ENCODE measurements at places on chromosomes 4 and X.

DNA sequence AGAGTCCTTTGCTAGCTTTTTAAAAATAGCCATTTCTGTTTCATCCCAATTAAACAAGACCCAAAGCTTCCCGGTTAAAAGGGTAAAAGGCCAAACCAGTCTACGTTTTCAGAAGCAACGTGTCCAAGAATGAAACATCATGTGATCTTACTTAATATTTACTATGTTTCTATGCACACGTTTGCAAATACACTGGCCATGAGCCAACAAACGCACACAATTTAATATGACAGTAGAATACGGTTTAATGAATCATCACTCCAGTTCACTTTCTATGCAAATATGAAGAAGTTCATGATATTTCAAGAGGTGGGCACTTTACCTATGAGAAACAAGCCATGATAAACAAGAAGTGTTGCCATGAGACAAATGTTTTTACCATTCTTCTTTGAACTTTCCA, 4.3 kb downstream of the NR0B1 start:
- DNase-seq: no peak

GRCh38 chrX:16754019-16754418, 32.2 kb upstream of the TXLNG start:
- no peak for DNase-seq

DNA sequence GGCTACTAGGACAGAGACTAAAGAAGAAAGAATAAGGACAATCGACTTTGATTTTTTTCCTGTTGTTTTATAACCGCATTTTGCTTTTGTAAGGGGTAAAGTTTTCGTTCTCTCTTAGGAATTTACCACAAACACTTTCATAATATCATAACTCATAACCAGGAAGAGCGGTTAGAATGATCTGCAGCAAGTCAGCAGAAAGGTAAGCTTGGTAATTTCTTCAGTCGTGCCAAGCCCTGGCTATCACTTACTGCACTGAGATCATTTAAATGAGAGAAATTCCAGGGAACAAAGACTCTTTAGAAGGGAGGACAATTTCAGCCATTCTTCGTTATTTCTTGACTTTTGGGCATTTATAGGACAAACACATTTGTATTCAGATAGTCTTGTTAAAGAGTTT, 258.1 kb downstream of the UNC5C start:
- DNase-seq: no peak

GRCh38 chr4:99002279-99002678, 6.8 kb downstream of the METAP1 start:
- DNase-seq: no peak

DNA sequence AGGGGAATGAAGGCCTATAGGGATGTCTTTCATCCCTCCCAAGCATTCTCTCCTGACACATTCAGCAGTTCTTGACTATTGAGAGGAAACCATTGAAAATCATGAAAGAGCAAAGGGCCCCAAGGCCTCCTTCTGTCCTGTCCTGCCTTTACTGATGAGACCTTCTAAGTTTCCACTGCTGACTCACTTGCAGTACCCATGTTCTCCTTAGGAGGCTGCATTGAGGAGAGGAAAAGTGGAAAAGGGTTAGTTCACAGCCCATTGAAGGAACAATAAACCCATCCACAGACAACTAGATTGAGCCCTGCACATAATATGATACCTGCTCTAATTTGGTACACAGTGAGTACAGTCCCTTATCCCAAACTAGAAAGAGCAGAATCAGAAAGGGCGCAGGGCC, 115.1 kb upstream of the PNPLA4 start:
- DNase-seq: no peak

- no peak for DNase-seq
Observed at GRCh38 chr4:69026974-69027373, 69.3 kb upstream of the UGT2B7 start.

- DNase-seq: no peak
Observed at GRCh38 chr4:58665649-58666048, 1555.5 kb upstream of the IGFBP7 start.

DNA sequence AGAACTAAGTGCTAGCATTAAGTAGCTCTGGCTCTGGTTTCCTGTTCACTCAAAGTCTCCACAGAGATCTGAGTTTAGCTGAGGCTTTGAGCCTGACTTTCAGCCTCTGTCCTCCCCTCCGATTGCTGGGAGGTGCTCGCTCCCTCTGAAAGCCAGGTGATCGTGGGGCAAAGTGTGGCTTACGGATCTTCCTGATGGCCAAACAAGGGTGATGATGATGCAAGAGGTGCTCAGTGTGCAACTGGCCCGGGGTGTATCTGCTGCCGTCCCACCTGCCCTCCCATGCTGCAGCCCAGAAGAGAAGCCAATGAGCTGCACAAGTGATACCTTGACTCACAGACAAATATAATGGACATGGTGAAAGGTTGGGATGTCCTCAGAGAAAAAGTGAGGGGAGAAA, 169.2 kb upstream of the TBC1D9 start:
- DNase-seq: no peak

- no peak for DNase-seq
Observed at GRCh38 chr4:183399616-183400015, 44.8 kb upstream of the CDKN2AIP start.

DNA sequence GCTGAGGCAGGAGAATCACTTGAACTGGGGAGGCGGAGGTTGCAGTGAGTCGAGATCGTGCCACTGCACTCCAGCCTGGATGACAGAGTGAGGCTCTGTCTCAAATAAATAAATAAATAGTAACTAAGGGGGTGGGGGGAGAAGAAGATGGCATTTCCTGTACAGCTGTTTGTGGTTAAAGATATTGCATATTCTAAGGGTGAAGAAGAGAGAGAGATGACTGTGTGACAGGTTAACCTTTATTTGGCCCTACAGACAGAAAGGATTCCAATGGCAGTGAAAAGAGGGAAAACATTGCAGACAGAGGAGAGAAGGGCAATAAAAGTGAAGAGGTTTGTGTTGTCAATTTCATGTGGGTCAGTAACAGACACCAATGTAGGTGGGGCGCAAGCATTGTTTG, 9.4 kb downstream of the TASL start:
- no peak for DNase-seq

DNA sequence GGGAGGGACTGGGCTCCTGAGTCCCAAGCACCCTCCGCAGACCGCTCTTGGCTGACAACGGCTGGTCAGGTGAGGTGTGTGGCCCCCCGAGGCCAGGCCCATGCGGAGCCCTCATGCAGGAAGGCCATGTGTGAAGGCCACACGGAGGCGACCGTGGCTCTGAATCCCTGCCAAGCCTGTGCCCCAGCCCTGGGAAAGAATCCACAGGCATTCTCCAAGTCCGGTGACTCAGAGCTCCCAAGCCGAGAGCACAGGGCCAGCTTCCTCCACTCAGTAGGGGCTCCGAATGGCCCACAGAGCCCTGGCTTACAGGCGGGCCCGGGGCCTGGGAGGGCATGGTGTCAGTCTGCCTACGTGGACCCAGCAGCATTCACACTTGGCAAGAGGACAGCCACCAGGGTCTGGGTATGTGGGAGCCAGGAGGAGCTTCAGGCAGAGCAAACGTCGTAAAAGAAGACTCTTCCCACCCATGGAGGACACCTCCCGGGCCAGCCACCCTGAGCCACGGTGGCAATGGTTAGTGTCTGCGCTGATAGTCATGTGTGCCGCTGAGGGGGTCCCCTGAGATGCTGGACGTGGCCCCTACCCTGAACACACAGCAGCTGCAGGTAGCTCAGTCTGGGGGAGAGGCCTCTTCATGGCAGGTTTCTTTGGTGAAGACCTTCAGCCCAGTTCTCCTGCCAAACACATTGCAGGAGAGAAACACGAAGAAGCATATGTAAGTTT, 105.7 kb downstream of the PSAPL1 start:
- DNase-seq: no peak

DNA sequence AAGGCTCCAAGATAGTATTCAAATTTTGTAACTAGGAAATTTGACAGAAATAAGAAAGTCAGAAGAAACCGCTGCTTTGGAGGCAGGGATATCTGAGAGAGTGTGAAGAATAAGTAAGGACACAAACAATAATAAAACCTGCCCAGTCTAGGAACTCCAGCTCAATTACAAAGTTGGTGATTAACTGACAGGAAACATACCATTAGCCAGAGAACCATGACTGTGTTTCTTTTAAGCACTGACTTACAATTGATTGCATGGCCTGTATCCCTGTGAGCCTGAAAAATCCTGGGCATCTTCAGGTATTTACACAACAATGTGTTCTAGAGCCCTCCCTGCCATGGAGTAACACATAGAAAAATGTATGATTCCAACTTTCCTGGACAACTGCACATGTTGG, 127.4 kb downstream of the GRIA3 start:
- no peak for DNase-seq

- no peak for DNase-seq
Observed at GRCh38 chrX:23930894-23931604, 23.2 kb downstream of the CXorf58 start.

- DNase-seq: no peak
Observed at GRCh38 chr4:172410363-172410762, 597.2 kb downstream of the GALNTL6 start.

GRCh38 chr4:147049946-147050345, 104.3 kb upstream of the TTC29 start:
- DNase-seq: no peak

- no peak for DNase-seq
Observed at GRCh38 chrX:53481093-53481492, 46.9 kb upstream of the HSD17B10 start.

- DNase-seq: no peak
Observed at GRCh38 chr4:121073004-121073435, 685 bp upstream of the NDNF start.

GRCh38 chrX:34275699-34276098, 143.6 kb upstream of the FAM47A start:
- DNase-seq: no peak

DNA sequence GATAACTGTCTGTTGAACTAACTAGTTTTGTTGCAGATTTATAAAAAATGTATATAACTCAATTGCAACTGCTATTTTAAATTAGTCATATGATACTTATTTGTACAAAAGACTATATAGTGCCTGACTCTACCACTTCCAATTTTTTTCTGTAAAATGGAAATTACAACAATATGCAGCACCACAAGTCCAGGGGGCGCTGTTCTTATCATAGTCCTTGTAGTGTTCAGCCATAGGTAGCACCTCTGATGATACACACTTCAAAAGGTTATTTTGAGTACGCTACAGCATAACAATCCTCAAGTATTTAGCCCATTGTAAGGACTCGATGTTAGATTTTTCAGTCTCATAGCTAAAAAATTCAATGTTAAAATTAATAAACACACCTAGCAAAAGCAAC, 174.9 kb downstream of the CORIN start:
- no peak for DNase-seq

- no peak for DNase-seq
Observed at GRCh38 chr4:143347484-143348111, 10.9 kb downstream of the GAB1 start.

DNA sequence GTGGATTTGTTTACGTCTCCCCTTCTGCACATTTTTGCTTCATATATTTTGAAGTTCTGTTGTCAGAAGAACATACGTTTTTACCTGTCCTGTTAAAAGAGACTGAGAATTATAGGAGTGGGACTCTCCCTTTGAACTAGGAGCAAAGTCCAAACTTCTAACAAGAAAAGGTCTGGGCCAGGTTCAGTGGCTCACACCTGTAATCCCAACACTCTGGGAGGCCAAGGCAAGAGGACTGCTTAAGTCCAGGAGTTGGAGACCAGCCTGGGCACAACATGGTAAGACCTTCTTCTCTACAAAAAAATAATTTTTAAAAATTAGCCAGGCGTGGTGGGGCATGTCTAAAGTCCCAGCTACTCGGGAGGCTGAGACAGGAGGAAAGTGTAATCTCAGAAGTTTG, 15.8 kb downstream of the LIN54 start:
- DNase-seq: no peak

GRCh38 chr4:165355900-165356300, 22.9 kb upstream of the CPE start:
- peak; percentile 4 for DNase-seq

GRCh38 chr4:17932041-17932440, 89.5 kb downstream of the LCORL start:
- DNase-seq: no peak

DNA sequence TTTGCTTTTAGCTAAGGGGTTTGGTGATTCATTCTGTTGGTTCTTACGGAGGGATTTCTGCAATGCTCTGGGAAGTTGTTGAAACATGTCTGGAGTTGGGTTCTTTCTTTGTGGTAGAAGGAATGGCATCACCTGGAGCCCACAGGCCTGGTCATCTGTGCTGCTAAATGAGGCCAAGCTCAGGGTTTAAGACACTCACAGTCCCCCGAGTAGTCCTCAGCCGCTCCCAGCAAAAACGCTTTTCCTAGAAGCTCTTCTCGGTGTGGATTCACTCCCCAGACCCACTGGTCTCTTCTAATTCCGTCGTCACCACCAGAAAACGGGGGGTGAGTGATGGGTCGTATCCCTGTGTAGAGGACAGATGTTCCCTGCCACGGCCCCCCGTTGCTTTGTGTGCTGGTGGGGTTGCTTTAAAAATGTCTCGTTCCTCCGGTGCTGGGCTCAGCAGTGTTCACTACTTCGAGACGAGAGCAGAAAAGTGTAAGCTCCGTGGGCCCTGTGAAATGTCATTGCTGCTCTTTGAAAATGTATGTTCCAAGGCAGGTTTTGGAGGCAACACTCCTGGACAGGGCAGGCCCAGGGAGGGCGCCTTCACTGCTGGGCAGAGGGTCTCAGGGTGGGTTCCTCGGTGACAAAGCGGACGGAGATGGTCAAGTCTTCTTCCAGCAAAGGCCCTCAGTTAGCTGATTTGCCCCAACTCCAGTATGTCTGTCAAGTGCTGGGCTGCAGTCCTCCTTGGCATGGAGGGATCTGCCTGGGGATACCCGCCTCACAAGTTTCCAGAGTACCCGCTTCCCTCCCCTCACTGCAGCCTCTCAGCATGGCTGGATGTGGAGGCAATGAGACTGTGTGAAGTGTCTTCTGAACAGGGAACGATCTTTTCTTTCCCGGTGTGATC, 37.3 kb downstream of the PSAPL1 start:
- no peak for DNase-seq

DNA sequence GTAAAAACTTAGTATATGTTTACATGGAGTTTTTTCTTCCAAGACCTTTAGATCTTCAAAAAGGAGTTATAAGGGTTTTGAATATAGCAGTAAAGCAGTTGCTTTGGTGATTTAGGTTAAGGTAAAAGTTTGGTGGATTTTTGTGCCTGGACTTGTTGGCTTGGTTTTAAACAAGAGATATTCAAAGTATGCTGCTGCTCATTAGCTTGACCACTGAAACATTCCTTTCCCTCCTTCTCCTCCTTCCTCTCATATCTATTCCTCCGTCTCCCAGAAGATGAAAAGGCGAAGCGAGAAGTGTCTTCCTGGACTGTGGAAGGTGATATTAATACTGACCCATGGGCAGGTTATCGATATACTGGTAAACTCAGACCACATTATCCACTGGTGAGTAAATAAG, 38.4 kb downstream of the METAP1 start:
- DNase-seq: no peak

GRCh38 chrX:69538321-69538876, 34.3 kb downstream of the NALF2 start:
- peak; percentile 14 for DNase-seq

GRCh38 chrX:18983666-18984380, at the start of gene PHKA2:
Gene PHKA2 (minus strand): TSS chrX:18984114. CDS start chrX:18983932, 182 bp downstream.
- peak; percentile 13 for DNase-seq

- DNase-seq: no peak
Observed at GRCh38 chr4:122959441-122959840, 37.0 kb upstream of the NUDT6 start.

Measured in caudate nucleus (tissue), 63 donors.